Fibroblast of villous mesenchyme (primary cell): ENCODE measurements at places on chromosomes 13 and 19. TPM values are rescaled to one million over a fixed set of nuclear protein-coding genes. Genes with fewer than 3 reads are reported as not detected.

The HSPB6 gene
- total RNA-seq = 20.7 and 44.8 TPM in 2 replicates

DNA sequence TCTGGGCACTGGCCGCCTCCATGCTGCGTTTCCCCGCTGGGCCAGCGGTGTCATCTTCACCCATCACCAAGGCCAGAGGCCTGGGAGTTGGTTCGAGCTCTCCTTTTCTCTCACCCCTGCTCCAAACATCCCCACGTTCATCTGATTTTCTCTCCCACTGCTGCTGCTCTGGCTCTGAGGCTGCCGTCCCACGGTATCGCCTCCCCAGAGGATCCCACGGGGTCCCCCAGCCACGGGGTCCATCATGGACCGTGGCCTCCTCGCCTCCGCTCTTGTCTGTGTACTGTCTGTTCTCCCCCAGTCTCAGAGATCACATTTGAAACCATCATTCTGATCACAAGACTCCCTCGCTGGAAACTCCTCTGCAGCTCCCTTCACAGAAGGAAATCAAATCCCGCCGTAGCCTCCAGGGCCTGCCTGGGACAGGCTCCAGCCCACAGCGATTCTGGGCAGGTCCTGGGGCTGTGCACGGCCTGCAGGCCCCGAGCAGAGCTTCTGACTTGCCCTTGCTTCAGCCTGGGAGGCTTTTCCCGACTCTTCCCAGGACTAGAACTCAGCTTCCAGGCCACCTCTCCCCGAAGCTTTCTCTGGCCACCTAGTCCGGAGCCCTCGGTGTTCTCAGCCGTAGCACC is 64.2 kb downstream of the SOX1 start:
- no peak for DNase-seq

DNA sequence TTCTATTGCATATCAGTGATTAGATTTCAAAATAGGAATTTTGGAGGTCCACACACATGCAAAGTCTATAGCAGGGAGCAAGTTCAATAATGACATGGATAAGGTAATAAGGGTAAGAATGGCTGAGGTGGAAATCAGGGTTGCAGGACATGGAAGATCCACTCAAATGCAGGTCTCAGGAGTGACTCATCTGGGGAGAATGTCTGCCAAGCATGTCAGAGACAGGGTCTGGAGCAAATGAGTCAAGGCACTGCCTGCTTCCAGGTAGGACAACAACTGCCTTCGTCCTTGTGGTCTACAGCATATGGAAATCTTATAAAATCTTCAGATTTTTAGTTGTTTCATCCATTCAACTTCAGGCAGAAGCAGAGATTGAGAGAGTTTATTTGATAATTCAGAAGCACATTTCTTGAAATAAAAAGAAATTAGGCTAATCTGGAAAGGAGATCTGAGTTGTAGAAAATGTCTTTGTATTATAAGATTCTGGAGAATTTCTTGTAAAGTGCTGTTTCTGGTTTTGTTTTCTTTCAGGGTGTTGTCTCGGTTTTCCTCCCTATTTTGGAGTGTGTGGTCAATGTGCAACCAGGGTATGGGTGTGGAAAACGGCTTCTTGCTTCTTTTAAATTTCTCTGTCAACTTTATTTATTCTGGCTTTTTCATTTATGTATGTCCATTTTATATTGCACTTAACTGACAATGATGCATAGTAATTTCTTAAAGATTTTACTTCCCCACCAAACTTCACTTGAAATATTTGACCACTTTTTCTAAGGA is 748.8 kb downstream of the LIG4 start:
- DNase-seq = peak; percentile 43

DNA sequence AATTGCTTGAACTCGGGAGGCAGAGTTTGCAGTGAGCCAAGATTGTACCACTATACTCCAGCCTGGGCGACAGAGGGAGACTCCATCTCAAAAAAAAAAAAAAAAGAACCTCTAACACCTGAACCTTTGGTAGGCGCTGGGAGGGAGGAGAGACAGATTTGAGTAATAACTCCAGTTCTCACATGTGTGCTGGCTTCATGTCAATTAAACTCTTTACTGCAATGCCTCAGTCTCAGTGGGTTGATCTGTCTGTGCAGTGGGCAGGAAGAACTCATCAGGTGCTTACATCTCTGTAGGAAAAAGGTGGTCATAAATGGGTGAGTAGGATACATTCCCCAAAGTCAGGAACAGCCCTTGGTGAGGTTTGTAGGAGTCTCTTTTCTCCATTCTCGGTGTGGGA is 85.1 kb upstream of the ABCC4 start:
- no peak for DNase-seq

- DNase-seq = peak; percentile 56
Measured at GRCh38 chr19:5805462-5806132, 730 bp downstream of the NRTN start.

GRCh38 chr13:85806553-85807175 is 7.4 kb upstream of the SLITRK6 start:
- DNase-seq = peak; percentile 36

DNA sequence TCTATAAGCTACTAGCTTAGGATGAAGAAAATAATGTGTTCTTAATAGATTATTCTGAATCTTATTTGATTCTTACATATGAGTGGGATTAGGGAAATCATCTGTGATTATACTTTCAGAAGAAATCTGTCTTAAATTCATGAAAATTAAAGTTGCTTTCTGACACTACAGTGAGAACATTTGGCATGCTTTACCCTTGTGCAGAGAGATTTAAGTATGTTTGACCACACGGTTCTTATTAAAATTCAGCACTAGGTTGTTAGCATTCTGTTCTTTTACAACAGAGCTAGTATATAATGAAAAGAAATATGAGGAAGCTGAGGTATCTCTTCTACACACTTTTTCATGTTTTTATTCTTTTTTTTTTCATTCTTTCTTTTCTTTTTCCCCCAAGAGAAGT is 2723.9 kb downstream of the PCDH9 start:
- no peak for DNase-seq
